ENCODE measurements at places on chromosomes 4 and X. TPM values are rescaled to one million over a fixed set of nuclear protein-coding genes. Genes with fewer than 3 reads are reported as not detected.

The TRPC3 gene
- 14.5 TPM for total RNA-seq

The PRR32 gene
- not detected for total RNA-seq

The CLTRN gene
- total RNA-seq, result 0.46 TPM

The CT45A1 gene
- not detected for total RNA-seq

The MAGEE1 gene
- 27.5 TPM for total RNA-seq

The CT45A2 gene
- not detected for total RNA-seq

The TMEM175 gene
- 26.1 TPM for total RNA-seq

The PTTG2 gene
- total RNA-seq, result not detected

Measured in diencephalon (tissue), 1 donor.